Neural crest cell (in vitro differentiated cells): ENCODE measurements at places on chromosomes 11 and 22.

DNA sequence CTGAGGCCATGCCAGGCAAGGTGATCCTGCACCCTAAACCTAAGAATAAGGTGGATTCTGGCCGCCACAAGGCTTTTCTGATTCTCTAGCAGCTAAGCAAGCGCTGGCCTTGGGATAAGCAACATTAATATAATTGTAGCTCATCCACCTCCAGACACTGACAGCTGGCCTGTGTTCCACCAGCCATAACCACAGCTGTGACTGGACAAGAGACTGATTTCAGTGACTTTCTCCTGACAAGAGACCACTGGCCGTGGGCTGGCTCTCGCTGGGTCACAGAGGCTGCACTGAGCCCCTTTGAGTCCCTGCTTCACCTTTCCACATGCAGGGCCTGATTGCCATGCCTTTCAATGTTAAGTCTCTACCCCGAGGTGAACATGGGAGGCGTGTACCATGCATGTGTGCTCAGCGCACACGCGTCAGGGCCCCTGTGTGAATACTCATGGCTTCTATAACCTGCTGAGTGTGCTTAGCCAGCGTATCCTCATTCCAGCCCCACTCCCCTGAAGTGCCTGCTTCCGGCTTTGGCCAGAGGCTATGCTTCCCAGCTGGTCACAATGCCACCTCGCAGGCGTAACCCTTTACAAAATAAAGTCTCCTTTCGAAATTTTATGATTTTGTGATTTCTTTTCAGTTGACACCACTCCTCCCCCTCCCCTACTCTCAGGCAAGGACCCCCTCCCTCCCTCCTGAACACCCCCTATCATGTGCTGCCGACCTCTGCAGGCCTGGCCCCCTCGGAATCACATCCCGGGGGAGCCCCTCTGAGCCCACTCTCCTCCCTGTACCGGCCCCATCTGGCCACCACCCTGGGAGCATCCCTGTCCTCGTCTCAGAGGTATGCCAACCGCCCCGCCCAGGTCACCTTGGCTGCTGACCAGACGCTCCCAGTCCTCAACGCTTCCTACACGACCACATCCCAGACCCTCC is 128.1 kb downstream of the CTTN start:
- H3K27ac ChIP-seq = no peak overlapping the region
- H3K4me3 ChIP-seq = no peak overlapping the region
- H3K27me3 ChIP-seq = no peaks in the 10 kb centered on the region
- DNase-seq = no peak
- peaks cover 48% of the 10 kb centered on the region for H3K4me1 ChIP-seq
- no peaks in the 10 kb centered on the region for H3K36me3 ChIP-seq

DNA sequence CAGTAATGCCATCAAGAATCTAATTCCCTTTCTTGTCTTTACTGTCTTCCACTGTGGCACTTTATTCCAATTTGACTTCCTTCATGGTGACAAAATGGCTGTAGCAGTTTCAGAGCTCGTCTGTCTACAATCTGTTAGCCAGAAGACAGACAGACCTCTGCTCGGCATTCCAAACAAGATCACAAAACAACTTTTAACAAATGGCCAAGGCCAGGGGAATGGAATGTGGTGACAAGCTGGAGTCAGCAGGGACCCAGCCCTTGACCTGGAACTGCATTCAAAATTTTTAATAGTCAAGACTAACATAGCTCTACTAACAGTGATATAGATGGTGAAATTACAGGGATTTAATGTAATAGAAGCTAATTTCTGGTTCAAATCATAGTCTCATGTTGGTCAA is 637.2 kb downstream of the ETS1 start:
- peaks cover 19% of the 10 kb centered on the region for H3K4me1 ChIP-seq
- no peak overlapping the region for H3K4me3 ChIP-seq
- no peaks in the 10 kb centered on the region for H3K27me3 ChIP-seq
- peaks cover 6% of the 10 kb centered on the region for H3K36me3 ChIP-seq
- no peak overlapping the region for H3K27ac ChIP-seq

- H3K27ac ChIP-seq = peak overlapping the region; percentile 57
- peak; percentile 14 for DNase-seq
- peaks cover 2% of the 10 kb centered on the region for H3K36me3 ChIP-seq
- peaks cover 47% of the 10 kb centered on the region for H3K4me1 ChIP-seq
- H3K27me3 ChIP-seq = no peaks in the 10 kb centered on the region
- no peak overlapping the region for H3K4me3 ChIP-seq
These were observed 71.3 kb downstream of the PPP2R1B start for GRCh38 chr11:111694851-111695250.

DNA sequence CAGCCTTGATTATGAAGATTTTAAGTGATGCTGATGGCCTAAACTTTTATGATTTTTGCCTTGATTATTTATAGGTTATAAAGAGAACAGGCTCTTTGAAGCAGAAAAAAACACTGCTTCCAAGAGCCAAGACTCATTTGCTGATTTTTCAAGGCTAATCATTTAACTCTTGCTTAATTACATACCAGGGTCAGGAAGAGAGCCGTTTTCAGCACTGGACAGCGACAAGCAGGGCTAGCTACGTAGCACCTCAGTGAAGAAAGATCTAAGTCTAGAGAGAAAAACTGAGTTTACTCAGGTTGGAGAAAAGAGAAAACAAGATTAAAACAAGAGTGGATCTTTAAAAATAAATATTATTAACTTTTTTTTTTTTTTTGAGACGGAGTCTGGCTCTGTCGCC is 615.4 kb upstream of the B3GAT1 start:
- no peaks in the 10 kb centered on the region for H3K4me1 ChIP-seq
- H3K27ac ChIP-seq = no peak overlapping the region
- H3K4me3 ChIP-seq = no peak overlapping the region
- DNase-seq = peak; percentile 48

DNA sequence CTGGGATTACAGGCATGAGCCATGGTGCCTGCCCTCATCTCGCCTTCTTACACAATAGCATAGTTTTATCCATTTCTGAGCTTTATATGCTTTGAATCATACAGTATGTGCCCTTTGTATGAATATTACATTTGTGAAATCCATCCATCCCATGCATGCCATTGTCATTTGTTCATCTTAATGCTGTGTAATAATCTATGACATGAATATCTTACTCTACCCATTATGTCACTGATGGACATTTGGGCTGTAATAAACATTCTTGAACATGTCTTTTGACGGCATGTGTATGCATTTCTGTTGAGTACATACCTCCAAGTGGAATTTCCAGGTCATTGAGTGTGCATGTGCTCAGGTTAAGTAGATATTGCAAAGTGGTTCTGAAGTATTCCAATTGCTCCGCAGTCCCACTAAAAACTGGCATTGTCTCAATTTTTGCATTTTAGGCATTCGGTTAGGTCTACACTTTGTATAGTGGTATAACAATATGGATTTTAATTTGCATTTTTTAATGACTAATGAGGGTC is 339.3 kb upstream of the SYN3 start:
- H3K4me1 ChIP-seq = no peaks in the 10 kb centered on the region
- no peak overlapping the region for H3K27ac ChIP-seq
- no peaks in the 10 kb centered on the region for H3K27me3 ChIP-seq
- H3K4me3 ChIP-seq = no peak overlapping the region
- H3K36me3 ChIP-seq = peaks cover 6% of the 10 kb centered on the region
- DNase-seq = no peak

GRCh38 chr11:6206456-6207180 is 1.3 kb downstream of the C11orf42 start:
- no peak overlapping the region for H3K4me3 ChIP-seq
- no peaks in the 10 kb centered on the region for H3K4me1 ChIP-seq
- H3K36me3 ChIP-seq = peaks cover 8% of the 10 kb centered on the region
- DNase-seq = no peak

GRCh38 chr11:75743711-75744563 is 24.6 kb upstream of the DGAT2 start:
- no peak overlapping the region for H3K27ac ChIP-seq
- H3K4me1 ChIP-seq = peaks cover 7% of the 10 kb centered on the region
- H3K36me3 ChIP-seq = peaks cover 5% of the 10 kb centered on the region
- H3K4me3 ChIP-seq = no peak overlapping the region
- H3K27me3 ChIP-seq = peaks cover 10% of the 10 kb centered on the region
- DNase-seq = no peak

GRCh38 chr11:40186437-40187263 is 1272.8 kb downstream of the LRRC4C start:
- DNase-seq = no peak
- H3K4me3 ChIP-seq = no peak overlapping the region
- H3K4me1 ChIP-seq = peaks cover 31% of the 10 kb centered on the region

DNA sequence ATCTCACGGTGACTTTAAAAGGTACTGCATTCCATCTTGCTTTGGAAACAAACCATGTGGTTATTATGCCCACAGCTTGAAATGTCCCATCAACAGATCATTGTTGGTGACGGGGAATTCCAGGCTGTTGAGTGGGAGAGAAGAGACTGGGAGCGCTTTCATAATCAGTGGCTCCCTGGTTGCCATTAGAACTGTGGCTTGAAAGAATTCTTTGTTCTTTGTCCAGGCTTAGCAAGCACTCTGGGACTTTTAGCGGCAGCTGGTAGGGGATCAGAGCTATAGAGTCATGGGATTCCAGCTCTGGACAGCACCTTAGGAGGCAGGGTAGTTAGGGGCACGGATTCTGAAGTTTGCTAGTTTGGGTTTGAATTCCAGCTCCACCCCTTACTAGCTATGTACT is 22.0 kb downstream of the MMP20 start:
- H3K4me1 ChIP-seq = peaks cover 34% of the 10 kb centered on the region
- peak; percentile 22 for DNase-seq
- H3K36me3 ChIP-seq = no peaks in the 10 kb centered on the region
- H3K4me3 ChIP-seq = peak overlapping the region; percentile 6

DNA sequence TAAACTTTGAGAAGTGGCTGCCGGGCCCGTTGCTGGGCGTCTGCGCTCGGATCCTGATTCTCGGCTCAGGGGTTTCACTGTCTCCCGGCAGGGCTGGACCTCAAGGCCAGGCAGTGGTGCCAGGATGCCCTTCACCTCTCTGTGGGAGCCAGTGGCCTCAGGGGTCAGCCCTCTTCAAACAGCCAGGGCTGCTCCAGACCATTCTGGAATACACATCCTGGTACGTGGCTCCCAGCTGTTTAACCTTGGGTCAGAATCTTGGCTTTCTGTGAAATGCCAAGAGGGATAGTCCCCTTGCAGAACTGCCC is 70.5 kb downstream of the MPPED1 start:
- no peak for DNase-seq
- peaks cover 2% of the 10 kb centered on the region for H3K27me3 ChIP-seq
- no peak overlapping the region for H3K27ac ChIP-seq
- H3K4me1 ChIP-seq = peaks cover 4% of the 10 kb centered on the region
- H3K4me3 ChIP-seq = no peak overlapping the region

DNA sequence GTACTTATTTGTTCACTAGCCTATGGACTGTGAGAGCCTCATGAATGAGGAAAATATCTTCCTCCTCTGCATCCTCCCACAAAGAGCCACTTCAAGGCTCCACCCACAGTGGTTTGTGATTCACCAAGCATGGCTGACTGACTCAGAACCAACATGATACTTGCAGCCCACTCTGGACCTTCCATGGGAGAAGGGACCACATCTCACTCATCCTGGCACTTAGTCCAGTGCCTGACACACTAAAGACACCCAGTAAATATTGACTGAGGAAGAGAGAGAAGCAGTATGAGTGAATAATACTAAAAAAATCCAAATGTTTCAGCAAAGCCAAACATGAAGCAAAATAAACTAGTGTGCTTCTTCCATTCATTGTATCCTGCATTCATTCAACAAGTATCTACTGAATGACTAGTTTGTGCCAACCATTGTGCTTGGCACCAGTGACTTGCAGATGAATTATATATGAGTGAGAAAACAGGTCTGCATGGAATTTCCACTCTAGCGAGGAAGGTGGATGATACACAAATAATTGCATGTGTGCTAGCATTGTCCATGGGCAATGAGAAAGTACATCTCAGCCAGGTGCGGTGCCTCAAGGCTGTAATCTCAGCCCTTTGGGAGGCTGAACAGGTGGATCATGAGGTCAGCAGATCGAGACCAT is 54.9 kb upstream of the BLID start:
- no peak overlapping the region for H3K4me3 ChIP-seq
- H3K36me3 ChIP-seq = no peaks in the 10 kb centered on the region
- peaks cover 2% of the 10 kb centered on the region for H3K4me1 ChIP-seq
- no peaks in the 10 kb centered on the region for H3K27me3 ChIP-seq
- H3K27ac ChIP-seq = no peak overlapping the region

DNA sequence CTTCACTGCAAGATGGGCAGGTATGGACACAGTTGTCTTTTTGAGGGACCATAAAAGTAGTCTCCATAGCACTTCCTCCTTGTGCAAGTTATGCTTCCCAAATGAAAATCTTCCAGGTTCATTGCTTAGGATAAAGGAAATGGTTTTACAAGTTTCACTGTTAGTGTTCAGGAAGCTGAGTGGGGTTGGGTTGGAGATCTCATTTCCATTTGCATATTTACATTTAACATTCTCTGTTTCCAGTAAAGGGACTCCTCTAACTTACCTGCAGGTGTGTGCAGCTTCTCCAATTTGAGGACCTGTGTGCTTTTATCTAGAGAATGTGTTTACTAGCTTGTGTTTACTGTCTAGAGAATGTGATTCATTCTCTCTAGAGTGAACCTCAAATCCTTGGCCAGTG is 141.3 kb upstream of the POU2AF2 start:
- H3K36me3 ChIP-seq = no peaks in the 10 kb centered on the region
- no peak overlapping the region for H3K27ac ChIP-seq
- no peaks in the 10 kb centered on the region for H3K4me1 ChIP-seq

GRCh38 chr11:1300569-1301187 is 8.8 kb downstream of the TOLLIP start:
- no peaks in the 10 kb centered on the region for H3K27me3 ChIP-seq
- no peak for DNase-seq

GRCh38 chr11:112881461-112881860 is 79.8 kb upstream of the NCAM1 start:
- H3K27ac ChIP-seq = peak overlapping the region; percentile 30
- H3K27me3 ChIP-seq = no peaks in the 10 kb centered on the region
- H3K4me1 ChIP-seq = peaks cover 29% of the 10 kb centered on the region

DNA sequence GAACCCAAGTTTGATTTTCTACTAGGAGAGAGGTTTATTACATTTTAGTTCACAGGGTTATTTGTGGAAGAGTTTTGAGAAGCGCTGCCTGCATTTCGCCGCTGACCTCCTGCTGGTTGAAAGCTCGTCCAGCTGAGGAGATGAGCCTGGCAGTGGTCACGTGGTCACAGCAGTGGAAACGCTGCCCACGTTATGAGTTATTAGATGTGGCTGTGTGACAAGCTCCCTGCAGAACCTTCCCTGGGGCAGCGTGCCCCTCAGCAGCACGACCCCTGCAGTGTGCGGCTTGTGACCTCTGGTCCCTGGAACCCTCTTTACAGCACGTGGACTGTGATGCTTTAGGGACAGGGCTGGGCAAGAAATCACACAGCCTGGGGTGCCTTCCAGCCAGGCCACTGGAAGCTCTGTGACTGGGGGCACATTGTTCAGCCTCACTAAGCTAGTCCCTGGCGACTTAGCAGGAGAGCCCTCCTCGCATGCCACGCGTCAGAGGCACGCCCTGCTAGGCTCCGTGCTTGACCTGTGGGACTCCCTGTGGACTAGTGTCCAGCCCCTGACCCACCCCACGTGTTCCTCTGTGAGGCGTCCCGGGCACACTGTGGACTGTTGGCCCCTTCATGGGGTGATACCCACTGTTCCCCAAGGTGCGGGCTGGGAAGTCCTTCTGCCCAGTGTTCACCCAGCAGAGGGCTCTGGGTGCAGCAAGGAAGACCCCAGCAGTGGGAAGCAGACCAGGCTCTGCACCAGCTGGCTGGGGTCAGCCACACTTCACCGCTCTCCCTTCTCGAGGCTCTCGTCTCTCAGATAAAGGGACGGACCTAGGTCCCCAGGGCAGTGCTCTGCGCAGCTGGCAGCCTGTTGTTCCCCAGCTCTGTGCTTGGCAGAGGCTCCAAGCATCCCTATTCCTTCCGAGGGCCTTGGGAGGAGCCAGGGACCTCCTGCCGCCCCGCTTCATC is 349.5 kb downstream of the TBC1D22A start:
- H3K4me1 ChIP-seq = peaks cover 16% of the 10 kb centered on the region
- DNase-seq = no peak
- no peak overlapping the region for H3K4me3 ChIP-seq

- H3K27me3 ChIP-seq = peaks cover 8% of the 10 kb centered on the region
- H3K4me3 ChIP-seq = no peak overlapping the region
- no peaks in the 10 kb centered on the region for H3K36me3 ChIP-seq
- H3K27ac ChIP-seq = peak overlapping the region; percentile 67
- H3K4me1 ChIP-seq = peaks cover 6% of the 10 kb centered on the region
These were observed 1488.6 kb downstream of the BRD1 start for GRCh38 chr22:48338793-48339705.
